ENCODE measurements at places on chromosomes 16 and 17.

DNA sequence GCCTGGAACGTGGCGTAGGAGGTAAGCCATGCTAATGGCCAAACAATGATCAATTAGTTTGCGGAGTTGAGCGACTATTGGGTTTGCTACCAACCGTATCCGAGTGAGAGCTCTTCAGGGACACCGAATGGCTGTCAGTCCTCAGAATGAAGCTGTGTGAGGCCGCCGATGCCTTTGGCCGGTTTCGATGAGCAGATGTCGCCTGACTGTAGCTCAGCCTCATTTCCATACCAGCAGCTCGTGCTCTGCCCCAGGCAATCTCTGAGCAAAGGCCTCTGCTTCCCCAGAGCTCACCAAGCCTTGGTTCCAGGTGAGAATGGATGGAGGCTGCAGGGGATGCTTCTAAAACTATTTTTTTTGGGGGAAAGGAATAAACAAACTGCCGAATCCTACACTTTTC, 111.7 kb upstream of the HS3ST4 start:
- no peak for DNase-seq

DNA sequence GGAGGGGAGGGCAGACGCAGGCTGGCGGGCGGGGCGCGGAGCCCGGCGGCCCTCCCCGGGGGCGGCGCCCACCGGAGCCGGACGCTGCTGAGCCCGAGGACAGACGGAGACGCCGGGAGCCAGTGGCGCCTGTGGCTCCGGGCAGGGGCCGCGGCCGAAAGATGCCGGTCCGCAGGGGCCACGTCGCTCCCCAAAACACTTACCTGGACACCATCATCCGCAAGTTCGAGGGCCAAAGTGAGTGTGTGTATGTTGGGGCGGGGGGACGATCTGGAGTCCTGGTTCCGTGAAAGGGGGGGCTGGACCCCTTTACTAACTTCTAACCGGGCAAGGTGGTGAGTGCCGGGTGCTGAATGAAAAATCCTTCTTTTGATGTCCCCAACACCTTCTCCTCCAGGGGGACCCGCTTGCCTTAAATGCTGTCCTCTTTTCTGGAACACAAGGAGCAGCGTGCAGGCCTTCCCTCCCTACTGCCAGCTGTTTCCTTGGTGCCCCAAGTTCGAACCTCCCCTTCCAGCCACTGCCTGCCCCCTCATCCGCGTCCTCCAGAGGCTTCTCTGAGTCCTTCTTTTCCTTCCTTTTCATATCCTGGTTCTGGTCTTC, at the start of gene KCNH6:
KCNH6 (plus strand) TSS at position 106 of the 603 bp plus-strand sequence; CDS start at position 162, 56 bp downstream.
- DNase-seq: no peak

GRCh38 chr16:79980650-79981521, 380.3 kb upstream of the MAF start:
- DNase-seq: no peak

GRCh38 chr17:55845385-55845784, 94.5 kb downstream of the PCTP start:
- no peak for DNase-seq

DNA sequence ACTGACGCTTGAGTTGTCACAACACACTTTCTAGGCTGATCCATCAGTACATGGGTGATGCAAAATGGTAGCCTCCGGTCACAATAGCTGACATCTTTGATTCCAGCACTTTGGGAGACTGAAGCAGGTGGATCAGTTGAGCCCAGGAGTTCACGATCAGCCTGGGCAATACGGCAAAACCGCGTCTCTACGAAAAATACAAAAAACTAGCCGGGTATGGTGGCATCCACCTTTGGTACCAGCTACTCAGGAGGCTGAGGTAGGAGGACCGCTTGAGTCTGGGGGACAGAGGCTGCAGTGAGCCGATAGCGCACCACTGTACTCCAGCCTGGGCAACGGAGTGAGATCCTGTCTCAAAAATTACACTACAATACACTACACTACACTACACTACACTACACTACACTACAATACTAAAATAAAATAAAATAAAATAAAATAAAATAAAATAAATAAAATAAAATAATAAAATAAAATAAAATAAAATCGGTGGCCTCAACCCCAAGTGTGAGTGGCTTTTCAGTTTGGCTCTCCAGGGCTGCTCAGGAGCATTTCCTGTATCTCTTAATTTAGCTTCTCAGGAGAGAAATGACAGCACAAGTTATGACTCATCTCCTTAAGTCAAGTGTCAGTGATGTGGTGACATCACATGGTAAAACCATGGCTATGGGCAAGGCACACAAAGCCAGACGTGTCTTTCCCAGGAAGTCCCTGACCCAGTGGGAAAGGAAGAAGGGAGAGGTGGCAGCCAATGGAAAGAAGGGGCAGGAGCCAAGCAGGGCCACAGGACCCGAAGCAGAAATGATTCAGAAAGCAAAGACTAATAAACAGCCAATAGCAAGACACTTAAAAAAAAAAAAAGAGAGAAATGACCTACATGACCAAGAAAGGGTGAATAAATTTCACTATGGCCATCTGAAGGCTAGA, 75.3 kb upstream of the TBC1D3K start:
- no peak for DNase-seq

DNA sequence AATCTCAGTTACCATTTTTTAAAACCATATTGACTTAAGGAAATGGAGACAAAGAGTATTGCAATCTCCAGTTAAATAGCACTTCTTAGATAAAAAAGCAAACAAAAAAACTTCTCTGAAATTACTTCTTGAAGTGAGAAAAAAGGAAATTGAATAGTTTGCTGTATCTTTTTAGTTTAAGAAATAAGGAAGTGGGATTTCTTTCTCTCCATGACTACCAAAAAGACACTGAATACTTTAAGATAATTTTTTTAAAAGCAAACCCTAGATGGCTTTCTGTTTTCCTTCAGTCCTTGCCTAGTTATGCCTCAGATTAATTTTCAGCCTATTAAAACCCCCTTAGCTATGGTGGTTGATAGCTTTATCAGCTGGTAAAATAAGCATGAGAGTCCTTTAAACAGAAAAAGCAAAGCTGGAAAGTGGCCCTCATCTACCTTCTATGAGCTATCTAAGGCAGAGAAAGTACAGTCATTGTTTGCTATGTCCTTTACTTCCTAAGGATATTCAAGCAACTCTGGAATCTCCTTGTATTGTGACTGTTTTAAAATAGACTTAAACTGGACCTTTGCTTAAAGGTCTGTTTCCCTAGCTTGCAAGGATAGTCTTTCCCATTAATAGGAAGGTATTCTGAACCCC, 28.6 kb downstream of the TPPP3 start:
- no peak for DNase-seq

Measured in Panc1 (cell line).